Stimulated activated CD8-positive, alpha-beta memory T cell treated with anti-CD3 and anti-CD28 coated beads, Interleukin-4, amount 100 ng/mL, for 48 hours (primary cell): ENCODE measurements at places on chromosomes 4 and X.

DNA sequence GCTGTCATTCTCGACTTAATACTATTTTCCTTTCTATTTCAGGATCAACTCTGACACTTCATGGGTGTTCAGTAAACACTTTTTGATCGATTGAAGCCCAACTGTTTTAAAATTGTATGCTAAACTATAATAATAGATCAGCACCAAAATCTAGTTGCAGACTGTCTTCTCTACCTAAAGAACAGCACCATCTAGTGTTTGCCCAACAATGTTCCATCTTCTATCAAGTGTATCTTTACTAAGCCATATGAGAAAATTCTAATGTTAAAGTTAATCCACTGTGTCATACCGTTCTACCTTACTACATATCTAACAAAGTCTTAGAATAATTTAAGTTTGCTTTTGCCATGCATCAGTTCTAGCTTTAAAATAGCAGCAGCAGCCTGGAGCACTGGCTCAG lies 113.0 kb upstream of the PRDX4 start:
- no peak for DNase-seq

DNA sequence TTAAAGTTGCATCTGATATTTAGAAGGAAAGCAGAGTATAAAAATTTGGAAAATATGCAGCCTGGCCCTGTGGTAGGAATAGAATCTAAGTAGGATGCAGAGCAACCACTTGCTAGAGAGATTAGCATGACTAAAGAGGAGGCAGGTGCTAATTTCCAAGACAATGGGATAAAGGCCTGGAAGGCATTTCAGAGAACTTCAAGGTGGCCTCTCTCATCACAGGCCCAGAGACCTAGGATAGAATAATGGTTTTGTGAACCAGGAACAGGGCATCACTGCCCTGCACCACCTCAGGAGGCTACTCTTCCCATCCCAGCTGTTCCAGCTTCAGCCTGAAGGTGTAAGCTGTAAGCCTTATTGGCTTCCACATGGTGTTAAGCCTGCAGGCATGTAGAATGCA lies 621.7 kb upstream of the HS3ST1 start:
- DNase-seq, result no peak

- DNase-seq, result no peak
Observed at GRCh38 chrX:118989886-118990285, 15.5 kb downstream of the LONRF3 start.

GRCh38 chr4:94341481-94342370 lies 910 bp downstream of the HPGDS start:
- DNase-seq, result no peak

- peak; percentile 23 for DNase-seq
Observed at GRCh38 chrX:38627683-38628082, 66.3 kb downstream of the TSPAN7 start.

- no peak for DNase-seq
Observed at GRCh38 chr4:288891-289290, 16.4 kb downstream of the ZNF732 start.

GRCh38 chr4:90990284-90990683 lies 863.1 kb downstream of the CCSER1 start:
- no peak for DNase-seq

DNA sequence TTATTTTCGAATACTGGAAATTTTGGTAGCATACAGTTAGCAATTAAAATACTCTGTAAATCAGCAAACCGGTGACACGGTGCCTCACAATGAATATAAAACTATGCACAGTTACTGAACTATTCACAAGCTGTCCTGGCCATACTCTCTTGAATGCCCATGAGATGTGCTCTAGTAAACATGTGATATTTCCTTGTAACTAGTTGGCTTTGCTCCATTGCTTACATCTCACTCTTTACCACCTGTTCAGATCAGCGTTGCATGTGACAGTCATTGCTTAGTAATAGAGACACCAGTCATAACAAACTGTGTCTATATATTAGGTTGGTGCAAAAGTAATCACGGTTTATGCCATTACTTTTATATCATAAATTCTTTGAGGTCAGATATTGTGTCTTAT lies 897.9 kb upstream of the FTHL17 start:
- no peak for DNase-seq

GRCh38 chr4:75142382-75142781 lies 209.5 kb downstream of the PARM1 start:
- DNase-seq, result no peak

DNA sequence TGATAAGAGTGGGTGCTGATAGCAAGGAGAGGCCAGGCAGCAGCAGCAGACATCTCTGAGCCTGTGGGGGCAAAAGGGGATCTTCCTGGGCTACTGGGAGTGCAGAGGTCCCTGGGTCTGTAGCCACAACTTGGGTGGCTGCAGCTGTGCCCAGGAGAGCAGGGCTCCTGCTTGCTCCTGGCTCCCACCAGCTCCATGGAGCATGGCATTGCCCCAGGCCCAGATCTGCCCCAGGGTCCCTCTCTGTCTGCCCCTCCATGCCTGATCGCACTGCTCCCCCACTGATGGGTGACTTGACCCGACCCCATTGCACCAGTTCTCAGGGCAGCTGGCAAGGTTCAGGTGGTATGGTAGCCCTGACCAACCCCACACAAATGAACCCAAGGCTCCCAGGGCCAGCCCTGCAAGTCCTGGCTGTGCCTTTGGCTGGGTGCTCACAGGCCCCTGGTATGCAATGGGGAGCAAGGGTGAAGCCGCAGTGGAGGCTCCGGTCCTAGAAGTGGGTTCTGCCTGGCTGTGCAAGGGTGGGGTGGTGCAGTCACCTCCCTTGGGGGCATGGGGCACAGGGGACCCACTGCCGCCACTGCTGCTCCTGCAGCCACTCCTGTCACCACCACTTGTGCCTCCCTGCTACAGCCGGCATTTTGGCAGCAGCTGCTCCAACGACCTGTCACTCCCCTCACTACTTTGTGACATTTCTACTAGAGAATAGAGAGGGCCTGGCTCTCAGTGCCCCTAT lies 184.9 kb downstream of the NPFFR2 start:
- DNase-seq, result no peak

DNA sequence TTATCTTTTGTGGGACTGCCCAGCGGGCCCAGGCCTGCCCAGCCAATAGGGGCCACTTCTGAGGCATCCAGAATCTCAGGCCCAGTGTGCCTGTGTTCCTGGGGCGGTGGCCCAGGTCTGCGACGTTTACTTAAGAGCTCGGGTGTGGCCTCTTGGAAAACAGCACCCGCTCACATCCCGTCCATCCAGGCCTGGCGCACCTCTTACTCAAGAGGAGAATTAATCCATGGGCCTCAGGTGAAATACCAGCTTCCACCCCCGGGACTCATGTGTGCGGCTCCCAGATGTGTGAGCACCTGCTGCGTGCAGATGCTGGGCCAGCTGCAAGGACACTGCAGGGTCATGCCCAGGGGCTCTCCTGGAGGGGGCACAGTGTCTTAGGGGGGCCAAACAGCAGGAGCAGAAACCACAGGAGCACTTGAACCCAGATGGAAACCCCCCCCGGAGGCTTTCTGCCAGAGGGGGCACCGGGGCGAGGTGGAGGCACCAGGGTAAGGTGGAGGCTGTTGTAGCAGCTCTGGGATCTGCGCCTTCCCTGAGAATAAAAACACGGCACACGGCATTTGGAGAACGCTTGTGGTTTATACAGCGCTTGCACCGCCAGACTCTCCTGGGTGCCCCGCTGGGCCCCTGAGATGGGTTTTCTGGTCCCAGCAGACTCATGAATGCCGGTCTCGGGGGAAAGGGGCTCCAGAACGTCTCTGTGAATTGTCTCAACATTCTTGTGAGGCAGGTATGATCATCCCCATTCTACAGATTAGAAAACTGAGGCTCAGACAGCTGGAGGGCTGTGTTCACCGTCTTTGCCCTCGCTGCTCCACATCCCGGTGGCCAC lies 2.8 kb downstream of the PSAPL1 start:
- no peak for DNase-seq

DNA sequence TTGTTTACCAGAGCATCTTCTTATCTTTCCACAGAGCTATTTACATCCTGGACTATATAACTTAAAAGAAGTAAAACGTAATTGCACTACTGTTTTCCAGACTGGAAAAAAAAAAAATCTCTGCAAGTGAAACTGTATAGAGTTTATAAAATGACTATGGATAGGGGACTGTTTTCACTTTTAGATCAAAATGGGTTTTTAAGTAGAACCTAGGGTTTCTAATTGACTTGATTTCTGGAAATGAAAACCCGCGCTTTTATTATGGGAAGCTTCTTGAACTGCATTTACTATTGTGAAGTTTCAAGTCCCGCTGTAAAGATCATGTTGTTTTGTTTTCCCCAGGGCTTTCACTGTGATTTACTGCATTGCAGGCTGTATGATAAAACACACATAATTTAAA lies 162.7 kb downstream of the STIM2 start:
- no peak for DNase-seq

GRCh38 chrX:119015407-119016237 lies 41.2 kb downstream of the LONRF3 start:
- peak; percentile 53 for DNase-seq

GRCh38 chr4:11079171-11079570 lies 349.5 kb downstream of the HS3ST1 start:
- no peak for DNase-seq

DNA sequence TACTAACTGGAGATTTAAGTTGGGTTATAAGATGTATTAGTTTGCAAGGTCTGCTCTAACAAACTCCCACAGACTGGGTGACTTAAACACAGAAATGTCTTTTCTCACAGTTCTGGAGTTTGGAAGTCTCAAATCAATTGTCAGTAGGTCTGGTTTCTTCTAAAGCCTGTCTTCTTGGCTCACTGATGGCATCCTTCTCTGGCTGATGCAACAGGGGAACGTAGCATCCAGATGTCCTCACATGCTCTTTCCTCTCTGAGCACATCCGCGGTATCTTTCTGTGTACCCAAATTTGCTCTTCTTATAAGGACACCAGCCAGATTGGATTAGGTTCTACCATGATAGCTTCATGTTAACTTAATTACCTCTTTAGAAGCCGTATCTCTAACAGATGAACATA lies 63.2 kb upstream of the BMP3 start:
- DNase-seq, result no peak

- DNase-seq, result no peak
Observed at GRCh38 chr4:95215991-95216605, 332.7 kb downstream of the UNC5C start.

- DNase-seq, result no peak
Observed at GRCh38 chrX:48505481-48505880, 3.3 kb upstream of the PORCN start.

GRCh38 chrX:6383917-6384316 lies 151.0 kb downstream of the VCX3A start:
- no peak for DNase-seq

DNA sequence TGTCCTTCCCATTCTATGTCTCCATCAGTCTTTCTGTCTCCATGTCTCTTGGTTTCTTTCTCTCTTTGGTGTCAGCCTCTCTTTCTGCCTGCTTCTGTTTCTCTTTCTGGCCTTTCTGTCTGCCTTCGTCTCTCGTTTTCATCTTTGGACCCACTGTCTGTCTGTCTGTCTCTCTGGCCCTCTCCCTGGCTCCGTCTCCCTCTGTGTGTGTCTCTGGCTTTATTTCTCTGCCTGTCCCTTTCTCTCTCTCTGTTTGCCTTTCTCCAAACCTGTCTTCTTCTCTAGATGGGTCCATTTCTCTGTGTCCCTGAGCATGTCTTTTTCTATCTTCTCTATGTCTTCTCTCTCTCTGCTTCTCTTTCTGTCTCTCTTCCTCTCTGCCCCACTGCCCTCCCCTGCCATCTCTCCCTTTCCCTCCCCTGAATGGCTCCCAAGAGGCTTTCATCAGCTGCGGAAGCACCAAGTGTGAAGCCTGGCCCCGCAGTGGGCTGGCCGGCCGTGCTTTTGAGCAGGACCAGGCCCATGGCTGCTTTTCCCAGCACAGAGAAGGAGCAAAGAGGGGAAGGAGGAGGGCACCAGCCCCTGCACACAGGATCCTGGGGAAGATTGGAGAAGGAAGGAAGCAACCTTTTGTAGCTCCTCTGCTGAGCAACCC lies 57.4 kb downstream of the PJA1 start:
- no peak for DNase-seq

DNA sequence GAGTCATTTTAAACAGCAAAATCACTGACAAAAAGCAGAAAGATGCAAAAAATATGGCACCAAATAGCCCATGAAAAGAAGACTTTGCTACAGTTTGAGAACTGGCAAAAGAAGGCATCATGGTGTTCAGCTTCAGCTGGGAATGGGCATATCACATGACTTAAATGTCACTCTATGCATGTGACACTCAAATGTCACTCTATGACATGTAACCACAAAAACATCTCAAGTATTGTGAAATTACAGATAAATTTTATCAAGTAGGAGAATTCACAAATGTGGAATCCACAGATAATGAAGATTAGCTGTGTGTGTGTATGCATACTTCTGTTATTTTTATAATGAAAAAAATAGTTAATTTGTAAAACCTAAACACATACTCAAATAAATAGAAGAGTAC lies 81.9 kb downstream of the ATP10D start:
- no peak for DNase-seq

DNA sequence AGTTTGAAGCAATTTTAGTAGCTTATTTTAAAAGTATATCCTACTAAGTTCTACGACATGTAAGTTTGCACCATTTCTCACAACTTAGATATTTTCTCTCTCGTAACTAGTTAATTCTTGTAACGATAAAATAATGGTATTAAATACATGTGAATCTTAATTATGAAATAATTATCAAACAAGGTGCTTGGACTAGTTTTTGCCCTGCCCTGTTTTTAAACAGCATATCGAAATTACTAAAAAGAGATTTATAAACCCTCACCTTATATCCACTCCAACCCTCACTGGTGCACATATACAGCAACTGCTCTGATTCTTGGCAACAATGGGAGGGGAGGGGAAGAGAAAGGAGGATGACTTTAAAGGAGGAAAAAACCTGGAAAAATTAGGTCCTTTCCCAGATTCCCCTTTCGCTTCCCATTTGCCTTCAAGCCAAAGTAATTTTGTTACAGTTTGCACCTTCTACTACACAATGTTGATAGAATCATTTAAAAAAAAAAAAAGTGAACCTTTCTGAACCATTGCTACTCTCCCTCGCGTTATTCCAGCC lies 820 bp upstream of the MAB21L2 start:
- DNase-seq, result no peak

GRCh38 chrX:79366556-79366872 lies 620 bp downstream of the ITM2A start:
- no peak for DNase-seq
